ENCODE measurements at places on chromosomes 11 and 22.
A peak's percentile ranks its signal among the peaks of the same experiment; 100 is the strongest.

DNA sequence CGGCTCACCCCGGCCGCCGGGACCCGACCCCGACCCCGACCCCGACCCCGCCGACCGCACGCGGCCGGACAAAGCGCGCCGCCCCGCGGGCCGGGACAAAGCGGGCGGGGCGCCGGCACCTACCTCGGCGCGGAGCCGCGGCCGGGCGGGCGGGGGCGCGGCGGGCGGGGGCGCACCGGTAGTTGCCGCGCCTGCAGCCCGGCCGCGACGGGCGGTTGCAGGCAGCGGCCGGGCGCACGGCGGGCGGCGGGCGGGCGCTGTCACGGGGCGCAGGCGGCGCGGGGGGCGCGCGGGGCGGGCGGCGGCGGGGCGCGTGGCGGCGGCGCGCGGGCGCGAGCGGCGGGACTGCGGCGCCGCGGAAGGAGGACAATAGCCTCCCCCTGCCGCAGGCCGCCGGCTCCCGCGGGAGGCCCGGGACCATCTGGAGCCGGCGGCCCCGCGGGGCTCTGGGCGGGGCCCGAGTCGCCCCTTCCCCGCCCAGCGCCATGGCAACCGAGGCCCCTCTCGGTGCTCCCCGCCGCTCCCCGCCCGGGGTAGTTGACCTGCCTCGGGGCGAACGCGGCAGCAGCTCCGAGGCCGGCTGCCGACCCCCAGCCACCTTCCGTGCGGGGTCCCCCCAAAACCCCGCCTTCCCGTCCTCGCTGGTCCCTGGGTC, 851 bp downstream of the SPTBN2 start:
- DNase-seq: no peak

- DNase-seq: no peak
These were observed 46.4 kb downstream of the RCN1 start for GRCh38 chr11:32137263-32137662.

DNA sequence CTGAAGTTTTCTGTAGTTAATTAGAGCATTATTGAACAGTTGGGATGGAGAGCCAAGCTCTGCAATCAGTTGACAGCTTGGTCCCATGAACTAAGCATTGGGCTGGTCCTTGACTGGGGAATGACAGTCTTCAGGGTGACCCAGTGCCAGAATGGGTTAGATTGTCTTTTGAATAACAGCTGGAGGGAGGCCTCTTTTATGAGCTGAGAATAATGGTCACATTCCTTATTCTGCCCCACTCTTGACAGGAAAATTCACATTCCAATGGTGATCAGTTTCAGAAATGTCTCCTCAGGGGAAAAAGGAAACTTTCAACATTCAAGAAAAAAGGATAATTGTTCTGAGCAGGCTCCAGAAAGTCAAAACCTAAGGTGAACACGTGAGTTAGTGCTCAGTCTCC, 113.9 kb downstream of the KIRREL3 start:
- DNase-seq: no peak

DNA sequence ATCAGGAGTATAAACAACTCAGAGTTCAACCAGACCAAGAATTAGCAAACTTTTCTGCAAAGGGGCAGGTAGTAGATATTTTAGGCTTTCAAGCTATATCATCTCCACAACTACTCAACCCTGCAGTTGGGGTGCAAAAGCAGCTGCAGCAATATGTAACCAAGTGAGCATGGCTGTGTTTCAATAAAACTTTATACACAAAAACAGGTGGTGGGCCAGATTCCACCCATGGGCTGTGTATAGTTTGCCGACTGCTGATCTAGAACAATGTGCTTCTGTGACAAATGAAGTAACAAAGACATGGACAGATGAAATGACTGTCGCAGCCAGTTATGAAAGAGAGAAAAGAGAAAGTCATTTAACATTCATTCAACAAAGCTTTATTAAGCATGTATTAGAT, 77.1 kb upstream of the DRD2 start:
- DNase-seq: no peak

DNA sequence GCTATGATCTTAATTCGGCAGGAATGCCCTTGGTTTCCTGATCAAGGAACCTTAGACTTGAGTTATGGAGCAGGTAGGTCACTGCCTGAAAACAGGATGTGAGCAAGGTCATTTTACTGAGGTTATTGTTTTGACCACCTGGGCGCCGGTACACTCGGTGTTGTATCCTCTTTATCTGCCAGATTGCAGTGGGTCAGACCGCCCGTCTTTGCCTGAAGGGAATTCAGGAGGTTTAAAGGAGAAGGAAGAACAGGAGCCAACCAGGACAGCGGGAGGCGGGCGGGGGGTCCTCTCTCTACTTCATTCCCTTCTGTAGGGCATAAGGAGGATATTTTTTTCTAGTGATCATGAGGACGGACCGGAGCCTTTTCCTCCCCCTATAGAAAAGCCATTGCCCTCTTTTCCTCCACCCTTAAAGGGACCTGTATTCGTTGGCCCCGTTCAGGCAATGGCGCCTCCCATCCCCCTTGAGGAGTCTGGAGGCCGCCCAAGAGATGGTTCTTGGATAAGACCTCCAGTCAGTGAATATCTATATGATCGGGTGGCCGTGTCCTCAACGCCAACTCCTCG, 649 bp downstream of the MS4A15 start:
- no peak for DNase-seq

DNA sequence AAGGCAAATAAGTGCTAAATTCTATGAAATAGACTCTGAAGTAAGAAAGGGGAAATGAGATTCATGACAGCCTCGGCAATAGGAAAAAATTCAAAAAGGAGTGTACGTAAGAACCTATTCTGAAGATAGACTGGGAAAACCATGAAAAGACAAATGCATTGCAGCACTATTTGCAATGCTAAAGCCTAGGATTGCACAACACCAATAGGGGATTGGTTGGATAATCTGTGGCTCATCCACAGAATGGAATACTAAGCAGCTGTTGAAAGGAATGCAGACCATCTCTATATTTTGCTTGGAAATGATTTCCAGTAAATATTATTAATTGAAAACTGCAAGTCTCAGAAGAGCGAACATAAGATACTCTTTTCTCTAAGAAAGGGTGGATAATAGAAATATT, 91.7 kb upstream of the CLMP start:
- no peak for DNase-seq

DNA sequence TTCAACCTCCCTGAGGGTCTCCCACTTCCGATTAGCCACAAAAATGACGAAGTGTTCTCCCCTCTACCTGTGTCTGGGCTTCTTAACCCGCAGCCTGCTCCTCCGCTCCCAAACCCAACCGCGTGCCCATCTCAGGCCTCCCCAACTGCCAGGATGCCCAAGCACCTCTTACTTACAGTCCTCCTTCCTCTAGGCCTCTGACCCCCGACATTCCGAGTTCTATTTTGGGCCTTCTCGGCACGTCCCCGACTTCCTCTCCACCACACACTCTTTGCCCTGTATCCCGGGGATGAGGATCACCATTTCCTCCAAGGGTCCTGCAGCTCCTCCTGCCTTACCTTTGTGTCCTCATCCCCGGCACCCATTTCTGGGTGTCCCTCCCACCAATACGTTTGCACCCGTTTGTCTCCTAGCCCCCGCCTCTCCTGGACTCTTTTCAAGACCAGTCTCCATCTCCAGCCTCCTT, 388 bp upstream of the MUS81 start:
- peak; percentile 22 for DNase-seq

GRCh38 chr22:39723463-39723862, 152.9 kb downstream of the CACNA1I start:
- no peak for DNase-seq

GRCh38 chr11:5293028-5293427, 8.7 kb downstream of the OR51B4 start:
- no peak for DNase-seq
